A549 treated with dexamethasone at 1 μM for 4 hours (cell line): ENCODE measurements at places on chromosomes 11 and 22. TPM values are rescaled to one million over a fixed set of nuclear protein-coding genes. Genes with fewer than 3 reads are reported as not detected.

Gene ME3
- total RNA-seq = 13.2 to 16.1 TPM (median 14.5 TPM) in 5 replicates

Gene DDIAS
- 14.1 to 19.0 TPM (median 16.3 TPM) in 5 replicates for total RNA-seq

Gene PACSIN3
- total RNA-seq = 20.9 to 27.3 TPM (median 24.2 TPM) in 5 replicates

Gene CSNK2A3
- 1.9 to 3.6 TPM (median 2.5 TPM) in 5 replicates for total RNA-seq

Gene CELSR1
- 23.5 to 37.7 TPM (median 35.7 TPM) in 5 replicates for total RNA-seq

Gene LARGE2
- total RNA-seq = 1.7 to 2.8 TPM (median 2.6 TPM) in 5 replicates

Gene CSF2RB
- total RNA-seq = 0.01 TPM in 1 of 5 replicates, not detected in the others

Gene KCTD14
- 1.6 to 1.9 TPM (median 1.6 TPM) in 5 replicates for total RNA-seq

Gene DLG2
- total RNA-seq = 0.22 to 0.31 TPM (median 0.24 TPM) in 5 replicates

Gene TMEM25
- total RNA-seq = 0.28 to 0.70 TPM (median 0.45 TPM) in 5 replicates

Gene NF2
- total RNA-seq = 14.4 to 18.6 TPM (median 16.3 TPM) in 5 replicates

Gene TMPRSS13
- total RNA-seq = not detected in 5 replicates

Gene APOBEC3H
- total RNA-seq = 0.18 to 0.45 TPM (median 0.30 TPM) in 5 replicates

Gene DTX4
- total RNA-seq = 3.6 to 4.7 TPM (median 4.5 TPM) in 5 replicates

Gene FOLR3
- total RNA-seq = 0.18 TPM in 1 of 5 replicates, not detected in the others

Gene MYBPC3
- 0.05 to 0.08 TPM (median 0.07 TPM) in 5 replicates for total RNA-seq

Gene CASP5
- total RNA-seq = not detected in 5 replicates

Gene MS4A3
- not detected in 5 replicates for total RNA-seq

Gene C11orf87
- total RNA-seq = 0.02 TPM in 2 of 5 replicates, not detected in the others

Gene FGF3
- total RNA-seq = not detected in 5 replicates

Gene IFITM1
- 0.17 to 0.61 TPM (median 0.22 TPM) in 5 replicates for total RNA-seq

Gene RFPL2
- total RNA-seq = 0.11 to 0.24 TPM (median 0.15 TPM) in 5 replicates

Gene EXT2
- 51.4 to 59.3 TPM (median 55.1 TPM) in 5 replicates for total RNA-seq

Gene C11orf16
- total RNA-seq = not detected in 5 replicates

Gene TESMIN
- 3.9 to 6.2 TPM (median 5.8 TPM) in 5 replicates for total RNA-seq
